ENCODE measurements at places on chromosomes 7 and 10.

GRCh38 chr7:132280335-132280734, 295.9 kb downstream of the PLXNA4 start:
- no peak for DNase-seq

DNA sequence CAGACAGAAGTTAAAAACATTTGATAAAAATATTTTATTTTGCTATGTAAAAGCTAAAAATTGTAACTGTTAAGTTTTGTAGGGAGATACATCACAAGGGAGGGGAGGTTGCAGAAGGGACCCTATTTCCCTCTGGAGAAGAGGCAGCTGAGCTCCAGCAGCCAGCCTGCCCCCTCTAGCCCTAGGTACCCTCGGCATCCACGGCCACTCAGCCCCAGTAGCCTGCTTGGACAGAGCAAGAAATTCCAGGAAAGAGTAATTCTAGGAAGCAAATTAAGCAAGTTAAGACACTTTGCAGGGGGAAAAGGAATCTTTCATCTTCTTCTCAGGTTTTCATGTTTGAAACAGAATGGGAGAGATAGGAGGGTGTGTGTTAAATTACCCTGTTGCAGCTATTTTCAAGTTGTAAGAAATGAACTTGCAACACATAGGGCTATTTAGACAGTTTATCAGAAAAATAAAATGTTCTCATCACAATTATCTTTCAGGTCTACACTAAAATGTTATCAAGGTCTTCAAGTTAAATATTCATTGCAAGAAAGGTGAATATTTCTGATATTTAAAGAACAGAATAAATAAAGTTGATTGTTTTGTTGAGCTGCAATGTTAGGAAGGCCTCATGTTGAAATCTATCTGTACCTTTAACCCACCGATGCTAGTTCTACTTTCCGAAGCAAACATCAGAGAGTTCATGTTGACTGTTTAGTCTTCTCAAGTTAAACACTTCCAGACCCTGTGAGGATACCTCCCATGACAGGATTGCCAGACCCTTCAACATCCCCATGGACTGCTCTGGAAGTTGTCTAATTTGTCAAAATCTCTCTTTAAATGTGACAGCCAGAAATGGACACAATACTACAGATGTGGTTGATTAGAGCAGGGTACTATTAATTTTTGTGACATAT, 5.5 kb downstream of the SGCE start:
- DNase-seq, result no peak

DNA sequence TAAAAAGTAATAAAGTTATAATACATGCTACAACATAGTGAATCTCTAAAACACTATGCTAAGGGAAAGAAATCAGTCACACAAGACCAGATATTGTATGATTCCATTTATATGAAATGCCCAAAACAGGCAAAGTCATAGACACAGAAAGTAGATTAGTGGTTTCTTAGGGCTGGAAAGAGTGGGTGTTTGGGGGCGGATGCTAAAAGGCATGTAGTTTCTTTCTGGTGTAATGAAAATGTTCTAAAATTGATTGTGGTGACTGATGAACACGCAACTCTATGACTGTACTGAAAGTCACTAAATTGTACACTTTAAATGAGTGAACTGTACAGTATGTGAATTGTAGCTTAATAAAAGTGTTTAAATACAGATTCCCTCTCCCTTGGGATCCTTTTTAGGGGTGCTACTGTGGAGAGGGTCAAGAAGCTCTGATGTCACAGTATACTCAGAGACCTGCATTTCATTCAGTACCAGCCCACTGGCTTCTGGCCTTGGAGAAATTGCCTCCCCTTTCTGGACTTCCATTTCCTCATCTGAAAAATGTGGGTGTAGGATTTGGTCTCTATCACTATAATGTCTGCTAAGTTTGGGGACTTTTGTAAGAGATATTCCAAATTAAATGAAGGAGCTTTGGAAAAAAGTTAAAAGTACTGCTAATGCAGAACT, 46.4 kb downstream of the AOAH start:
- DNase-seq, result peak; percentile 62

- DNase-seq, result no peak
These were observed 792.0 kb downstream of the TYW1 start for GRCh38 chr7:67788669-67789068.

GRCh38 chr10:89553064-89553734, 17.8 kb upstream of the SLC16A12 start:
- no peak for DNase-seq

- no peak for DNase-seq
These were observed 14.7 kb upstream of the CSGALNACT2 start for GRCh38 chr10:43123361-43124093.

- DNase-seq, result no peak
These were observed 27.4 kb downstream of the STAM start for GRCh38 chr10:17671307-17671706.

GRCh38 chr7:45699726-45700390, 125.7 kb downstream of the ADCY1 start:
- DNase-seq, result no peak

GRCh38 chr10:23120001-23120934, 24.9 kb downstream of the MSRB2 start:
- no peak for DNase-seq

- DNase-seq, result no peak
These were observed 90.9 kb upstream of the STK17A start for GRCh38 chr7:43491984-43492383.

GRCh38 chr10:53700278-53700677, 927.7 kb upstream of the MBL2 start:
- DNase-seq, result no peak

GRCh38 chr7:139659922-139660316, 117.9 kb downstream of the HIPK2 start:
- no peak for DNase-seq

GRCh38 chr10:3828404-3829155, 43.6 kb upstream of the KLF6 start:
- DNase-seq, result no peak

GRCh38 chr7:151339651-151340382, 1.8 kb upstream of the NUB1 start:
- no peak for DNase-seq

GRCh38 chr10:127563718-127564553, 14.8 kb downstream of the NPS start:
- DNase-seq, result peak; percentile 3

DNA sequence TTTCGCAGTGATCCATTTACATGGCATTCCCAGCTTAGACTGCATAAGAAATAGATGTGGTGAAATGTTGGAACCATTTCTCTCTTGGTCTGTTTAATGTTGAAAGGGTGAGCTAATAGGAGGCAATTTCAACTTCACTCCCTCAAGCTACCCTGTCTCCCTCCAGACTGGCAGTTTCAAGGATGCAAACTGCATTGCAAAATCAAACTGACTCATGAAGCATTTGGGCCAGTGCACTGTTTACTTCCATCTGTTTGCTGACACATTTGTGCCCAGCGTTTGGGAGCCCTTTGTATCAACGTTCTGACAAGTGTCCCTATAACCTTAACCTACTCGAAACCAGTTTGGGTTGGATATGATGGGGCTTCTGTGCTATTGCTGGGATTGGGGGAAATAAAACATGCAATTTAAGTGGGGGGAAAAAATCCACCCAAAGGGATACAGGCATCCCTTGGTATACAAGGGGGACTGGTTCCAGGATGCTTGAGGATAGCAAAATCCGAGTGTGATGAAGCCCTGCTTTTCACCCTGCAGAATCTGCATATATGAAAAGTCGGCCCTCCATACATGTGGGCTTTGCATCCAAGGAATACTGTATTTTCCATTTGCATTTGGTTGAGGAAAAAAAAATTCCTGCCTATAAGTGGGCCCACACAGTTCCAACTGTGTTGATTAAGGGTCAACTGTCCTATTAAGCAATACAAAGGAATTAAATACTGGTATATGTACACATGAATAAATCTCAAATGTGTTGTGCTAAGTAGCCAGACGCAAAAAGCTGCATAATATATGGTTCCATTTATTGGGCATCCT, 15.6 kb downstream of the RHEB start:
- no peak for DNase-seq

DNA sequence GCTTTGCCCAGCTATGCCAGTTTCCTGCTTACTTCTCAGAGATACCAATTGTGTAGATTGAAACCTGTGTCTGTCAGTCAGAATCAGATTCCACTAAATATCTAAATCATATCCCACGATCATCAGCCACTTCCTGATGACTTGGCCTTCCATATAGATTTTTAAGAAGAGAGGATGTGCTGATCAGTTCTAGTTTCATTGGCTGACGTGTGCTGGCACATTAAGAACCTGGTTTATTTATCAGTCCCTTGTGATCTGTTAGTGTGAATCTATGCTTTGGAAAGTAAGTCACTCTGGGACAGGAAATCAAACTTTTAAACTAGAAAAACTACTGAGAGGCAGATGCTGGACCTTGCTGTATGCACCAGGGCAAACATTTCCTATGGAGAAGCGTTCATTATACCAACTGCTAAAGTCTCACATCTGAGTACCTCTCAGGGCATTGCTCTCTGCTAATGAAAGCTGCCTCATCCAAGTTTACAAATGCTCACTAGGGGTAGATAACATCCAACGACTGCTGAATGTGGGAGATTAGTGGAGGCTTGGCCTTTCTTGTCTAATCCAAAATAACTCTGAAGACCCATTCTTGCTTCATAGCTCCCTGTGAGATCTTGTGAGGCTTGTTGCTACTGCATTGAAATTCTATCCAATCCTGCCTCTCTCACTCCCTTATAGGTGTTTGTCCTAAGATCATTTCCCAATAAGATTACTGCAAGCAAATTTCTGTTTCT, 109.1 kb downstream of the ARL4A start:
- no peak for DNase-seq

DNA sequence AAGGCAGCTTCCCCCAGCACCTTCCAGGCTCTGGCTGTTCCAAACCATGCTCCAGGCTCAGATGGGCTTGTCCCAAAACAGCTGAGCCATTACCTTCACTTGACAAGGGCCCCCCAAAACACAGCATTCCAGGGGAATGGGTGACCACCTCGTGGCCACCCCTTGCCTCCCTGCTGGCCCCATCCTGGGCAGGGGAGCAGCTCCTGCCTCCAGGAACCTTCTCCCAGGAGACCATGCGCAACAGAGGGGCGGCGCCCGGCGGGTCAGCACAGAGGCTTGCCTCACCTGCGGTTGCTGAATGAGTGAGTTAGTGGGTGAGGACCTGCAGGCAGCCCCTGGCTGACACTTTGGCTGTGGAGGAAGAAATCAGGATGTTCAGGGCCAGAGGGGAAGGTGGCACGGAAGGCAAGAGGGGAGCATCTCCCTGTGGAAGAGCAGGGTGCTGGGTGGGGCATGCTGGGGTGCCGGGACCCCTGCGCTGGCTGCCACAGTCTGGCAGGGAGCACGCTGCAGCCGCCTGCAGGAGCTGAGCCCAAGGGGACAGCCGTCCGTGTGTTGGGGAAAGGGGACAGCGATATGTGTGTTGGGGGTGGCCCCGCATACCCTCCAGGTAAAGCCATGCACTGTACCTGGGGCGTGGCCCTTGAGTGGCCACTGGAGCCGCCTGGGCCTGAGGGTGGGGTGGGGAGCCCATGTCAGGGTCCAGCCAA, 54.7 kb downstream of the PWWP2B start:
- DNase-seq, result no peak

GRCh38 chr10:35299016-35299415, 37.3 kb upstream of the CCNY start:
- DNase-seq, result no peak

DNA sequence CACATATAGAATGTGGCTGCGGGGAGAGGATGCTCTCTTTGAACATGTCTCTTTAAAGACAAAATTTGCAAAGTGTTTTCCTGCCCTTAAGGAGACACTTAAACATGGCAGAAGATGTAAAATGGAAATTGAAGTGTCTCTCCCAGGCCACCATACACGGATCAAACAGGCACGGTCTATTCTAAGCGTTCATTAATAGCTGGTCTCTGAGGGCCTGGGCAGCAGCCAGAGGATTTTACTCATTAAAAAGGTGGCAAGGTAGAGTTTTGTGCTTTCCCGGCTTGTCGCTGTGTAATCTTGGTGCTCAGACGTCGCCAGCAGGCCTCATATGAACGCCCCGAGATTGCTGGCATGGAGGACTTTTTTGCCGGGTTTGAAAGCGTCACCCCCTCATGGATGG, 205.5 kb downstream of the EMX2 start:
- no peak for DNase-seq

DNA sequence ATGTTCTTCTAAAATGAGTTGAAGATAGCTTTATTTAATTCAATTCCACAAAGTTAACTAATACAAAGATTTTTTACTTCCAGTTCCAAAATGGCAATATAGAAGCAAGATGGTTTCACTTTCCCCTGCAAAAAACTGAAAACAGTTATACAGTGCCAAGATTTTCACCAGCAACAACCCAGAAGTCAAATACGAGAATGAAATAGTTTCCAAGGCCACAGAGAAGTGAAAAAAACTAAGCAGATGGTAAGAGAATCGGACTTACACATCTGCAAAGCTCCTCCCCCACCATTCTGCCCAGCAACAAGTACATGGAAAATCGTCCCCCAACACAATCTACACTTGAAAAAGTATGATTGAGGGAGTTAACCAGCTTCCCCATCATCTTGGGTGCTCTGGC, 30.3 kb upstream of the KEL start:
- no peak for DNase-seq

DNA sequence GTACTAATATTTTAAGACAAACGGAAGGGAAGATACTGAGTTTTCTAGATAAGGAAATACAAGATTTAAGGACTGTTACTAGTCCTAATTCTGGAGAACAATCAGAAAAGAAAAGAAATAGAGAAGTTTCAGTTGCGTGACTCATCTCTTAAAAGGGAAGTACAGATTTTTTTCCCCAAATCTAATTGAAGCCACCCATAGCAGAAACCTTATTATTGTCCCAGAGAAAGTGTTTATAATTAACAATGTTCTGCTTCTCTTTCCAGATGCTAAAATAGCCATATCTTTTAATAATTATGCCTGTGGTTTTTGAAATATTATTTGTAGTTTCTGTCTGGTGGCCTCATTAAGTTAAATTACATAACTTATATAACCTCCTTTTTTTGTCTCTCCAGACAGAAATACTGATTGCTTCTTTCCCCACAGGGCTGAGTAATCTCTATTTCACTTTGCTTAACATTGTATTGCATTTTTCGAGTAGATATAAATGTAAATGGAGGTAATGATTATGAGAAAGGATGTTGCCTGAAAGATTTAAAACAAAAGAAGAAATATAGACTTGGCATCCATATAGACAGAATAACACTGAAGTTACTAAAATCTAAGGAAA, 240.7 kb upstream of the MBL2 start:
- no peak for DNase-seq

DNA sequence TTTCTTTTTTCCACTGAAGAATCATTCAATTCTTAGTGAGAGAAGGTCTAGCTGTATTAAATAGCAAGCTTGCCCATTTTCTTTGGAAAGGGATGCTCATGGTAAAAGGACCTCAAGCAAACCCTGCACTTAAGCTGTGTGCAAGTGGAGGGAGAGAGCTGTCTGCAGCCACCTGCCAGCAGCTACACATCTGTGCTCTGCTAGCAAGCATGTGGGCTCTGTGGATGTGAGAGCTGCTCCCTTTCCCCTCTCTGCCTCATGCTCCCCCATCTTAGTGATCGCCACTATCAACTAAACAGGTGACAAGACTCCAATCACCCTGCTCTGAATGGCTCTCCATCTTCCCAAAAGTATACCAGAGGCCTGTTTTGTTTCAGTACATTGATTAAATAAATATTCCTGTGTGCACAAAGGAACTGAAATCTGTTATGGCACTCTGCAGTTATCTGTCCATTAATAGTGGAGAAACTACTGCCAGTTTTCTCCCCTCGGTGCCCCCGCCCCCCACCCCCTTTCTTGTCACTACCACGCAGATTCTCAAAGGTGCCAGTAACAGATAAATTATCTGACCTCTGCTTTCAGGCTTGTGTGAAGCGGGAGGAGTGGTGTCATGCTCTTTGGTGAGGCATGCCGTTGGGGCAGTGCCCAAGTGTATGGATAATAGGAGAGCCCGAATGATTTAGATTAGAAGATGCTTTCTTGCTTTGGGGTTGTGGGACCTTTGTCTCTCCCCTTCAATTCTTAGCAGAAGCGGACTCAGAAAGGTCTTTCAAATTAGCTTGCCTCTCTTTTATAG, 26.4 kb downstream of the AUTS2 start:
- DNase-seq, result no peak

Data from stimulated activated CD4-positive, alpha-beta T cell treated with anti-CD3 and anti-CD28 coated beads, TNF-alpha, amount 100 ng/mL, for 48 hours (primary cell).